Left lobe of liver (tissue), 2 donors: ENCODE measurements at places on chromosomes 7 and 10.

DNA sequence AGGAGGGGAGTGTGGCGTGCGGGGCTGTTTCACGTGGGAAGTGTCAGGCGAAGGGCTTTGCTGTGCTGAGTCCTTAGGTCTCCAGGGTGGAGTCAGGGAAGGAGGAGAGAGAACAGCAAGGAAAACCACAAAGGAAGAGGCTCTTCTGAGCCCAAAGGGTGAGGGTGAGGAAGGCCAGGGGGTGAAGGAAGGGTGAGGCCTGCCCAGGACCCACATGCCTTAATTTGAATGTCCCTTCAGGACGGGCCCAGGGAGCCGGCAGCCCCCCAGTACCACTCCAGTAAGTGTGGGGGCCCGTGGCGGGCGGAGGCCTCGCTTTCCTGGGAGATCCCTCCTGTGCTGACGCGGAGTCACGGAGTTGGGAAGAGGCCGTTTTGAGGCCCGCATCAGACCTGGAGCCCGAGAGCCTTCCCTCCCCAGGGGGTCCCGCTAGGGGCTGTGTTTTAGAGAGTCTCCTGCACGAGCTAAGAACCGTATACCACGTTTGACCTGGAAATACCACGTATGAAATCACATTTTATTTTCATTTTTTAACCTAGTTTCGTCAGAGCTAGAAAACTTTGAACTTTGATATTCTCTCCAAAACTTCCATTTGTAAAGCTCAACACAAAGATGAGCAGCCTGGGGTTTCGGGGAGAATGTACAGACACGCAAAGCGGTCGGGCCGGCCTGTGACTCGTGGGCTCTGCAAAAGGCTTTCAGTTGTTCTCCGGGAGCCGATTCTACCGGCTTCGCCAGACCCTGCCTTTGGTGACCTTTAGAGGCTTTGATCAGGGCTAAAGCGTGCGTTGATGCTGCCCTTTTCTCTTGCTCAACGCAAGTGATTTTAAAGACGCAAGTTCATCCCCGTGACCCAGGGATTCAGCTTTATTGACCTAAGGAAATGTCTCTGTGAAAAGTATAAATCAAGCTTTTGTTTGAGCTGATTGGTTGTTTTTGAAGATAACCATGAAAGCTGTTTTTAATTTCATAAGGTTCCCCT, 23.6 kb upstream of the TTYH3 start:
- DNase-seq: no peak

DNA sequence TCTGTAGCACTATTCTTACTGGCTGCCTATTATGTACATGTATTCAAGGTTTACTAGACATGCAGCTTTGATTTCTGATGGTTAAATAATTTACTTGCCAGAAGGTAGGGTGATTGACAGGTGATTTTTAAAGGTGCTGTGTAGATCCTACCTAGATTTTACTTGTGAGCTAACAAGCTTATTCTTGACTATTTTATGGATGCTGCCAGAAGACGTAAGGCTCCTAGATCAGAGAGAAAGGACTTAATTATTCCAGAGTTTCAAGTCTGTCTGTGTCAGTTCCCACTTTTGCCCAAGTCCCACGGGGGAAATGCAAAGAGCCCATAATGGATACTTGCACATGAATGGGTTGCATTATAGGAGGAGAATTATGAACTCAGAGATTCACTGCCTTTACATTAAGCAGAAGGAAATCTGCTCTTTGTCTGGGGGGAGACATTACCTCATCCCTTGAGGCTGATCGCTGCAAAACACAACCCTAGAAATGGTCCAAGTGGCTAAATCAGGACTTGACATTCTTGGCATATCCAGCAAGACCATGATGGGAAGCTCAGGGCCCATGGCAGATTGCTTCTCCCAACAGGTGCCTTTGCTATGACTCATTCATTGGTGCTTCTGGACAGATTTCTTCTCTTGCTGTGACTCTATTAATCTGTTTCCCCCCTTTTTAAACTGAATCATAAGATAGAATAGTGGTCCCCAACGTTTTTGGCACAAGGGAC, 32.1 kb downstream of the GPR158 start:
- DNase-seq: no peak

DNA sequence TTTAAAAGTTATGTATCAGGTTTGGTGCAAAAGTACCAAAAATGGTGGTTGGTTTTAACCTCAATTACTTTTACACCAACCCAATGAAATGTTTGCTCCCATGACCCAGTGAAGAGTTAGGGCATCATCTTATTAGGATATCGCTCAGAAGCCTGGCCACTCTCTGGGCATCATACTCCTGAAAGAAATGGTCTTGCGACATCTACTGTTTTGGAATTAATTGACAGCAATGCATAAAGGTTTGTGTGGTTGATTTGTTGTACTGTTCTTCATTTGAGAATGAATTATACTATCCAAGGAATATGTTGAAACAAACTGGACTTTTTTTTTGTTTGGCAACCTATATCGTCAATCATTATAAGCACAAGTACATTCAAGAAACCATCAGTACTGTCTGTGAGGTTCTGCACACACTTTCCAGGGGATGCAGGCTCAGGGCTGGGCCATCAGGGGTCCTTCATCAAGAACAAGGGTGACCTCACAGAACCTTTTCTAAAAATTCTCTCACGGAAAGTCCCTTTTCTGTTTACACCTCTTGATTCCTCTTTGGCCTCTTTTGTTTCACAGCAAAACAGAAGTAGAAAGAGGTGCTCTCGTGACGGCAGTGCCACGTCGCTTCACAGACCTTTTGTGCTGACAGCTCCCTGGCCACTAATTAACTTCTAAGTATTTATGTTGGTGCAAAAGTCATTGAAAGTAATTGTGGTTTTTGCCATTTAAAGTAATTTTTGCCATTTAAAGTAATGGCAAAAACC, 117.2 kb upstream of the KLF6 start:
- DNase-seq: no peak

GRCh38 chr10:94194256-94194655, 168.5 kb downstream of the NOC3L start:
- DNase-seq: no peak

DNA sequence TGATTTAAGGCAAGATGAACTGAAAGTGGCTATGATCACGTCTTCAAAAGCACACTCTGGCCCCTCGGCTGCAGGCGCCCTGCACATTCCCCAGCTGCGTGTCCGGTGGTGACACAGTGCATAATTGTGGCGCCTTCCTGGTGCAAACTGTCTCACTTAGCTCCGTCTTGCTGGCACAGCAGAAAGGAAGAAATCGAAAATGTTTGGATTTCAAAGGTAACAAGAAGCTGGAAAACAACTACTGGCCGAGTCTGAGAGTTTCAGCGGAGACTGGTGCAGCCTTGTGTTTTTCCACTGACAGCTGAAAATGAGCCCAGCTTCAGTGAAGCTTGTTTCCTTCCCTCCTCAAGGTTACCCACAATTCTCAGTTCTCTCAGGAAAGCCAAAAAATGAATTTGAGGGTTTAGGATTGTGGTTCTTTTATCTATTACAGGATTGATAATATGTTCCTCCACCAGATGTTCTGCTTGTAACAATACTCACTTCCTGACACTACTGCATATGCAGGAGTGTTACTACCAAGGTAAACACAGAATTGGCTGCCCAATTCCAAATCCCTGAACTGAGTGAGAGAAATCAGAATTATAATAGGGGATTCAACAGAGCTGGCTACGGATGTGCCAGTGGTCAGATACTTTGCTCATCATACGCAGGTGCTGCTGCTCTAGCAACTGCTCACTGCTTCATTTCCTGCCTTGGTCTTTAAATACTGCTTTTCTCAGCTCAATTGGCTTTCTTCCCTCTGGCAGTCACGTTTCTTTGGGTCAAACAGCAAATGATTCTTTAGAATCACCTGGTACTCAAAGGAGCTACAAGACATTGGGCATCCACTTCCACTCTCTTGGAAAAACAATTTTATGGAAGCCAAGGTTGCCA, 63.7 kb downstream of the TRUB1 start:
- no peak for DNase-seq

DNA sequence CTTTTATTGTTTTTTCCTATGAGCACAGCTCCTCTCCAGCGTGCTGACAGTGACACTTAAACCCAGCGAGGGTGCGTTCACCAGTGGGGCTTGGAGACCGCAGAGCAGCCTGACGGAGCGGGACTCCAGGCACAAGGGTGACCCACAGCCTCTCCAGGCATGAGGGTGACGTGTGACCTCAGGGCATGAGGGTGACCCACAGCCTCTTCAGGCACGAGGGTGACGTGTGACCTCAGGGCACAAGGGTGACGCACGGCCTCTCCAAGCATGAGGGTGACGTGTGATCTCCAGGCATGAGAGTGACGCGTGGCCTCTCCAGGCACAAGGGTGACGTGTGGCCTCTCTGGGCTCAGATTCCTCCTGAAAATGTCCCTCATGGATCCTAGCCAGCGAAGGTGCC, 164.3 kb upstream of the TCERG1L start:
- peak; percentile 58 for DNase-seq

- no peak for DNase-seq
Observed at GRCh38 chr7:28703037-28703765, 254.9 kb downstream of the TRIL start.
